A172 (cell line): ENCODE measurements at places on chromosomes 1 and 21.
A peak's percentile ranks its signal among the peaks of the same experiment; 100 is the strongest.

DNA sequence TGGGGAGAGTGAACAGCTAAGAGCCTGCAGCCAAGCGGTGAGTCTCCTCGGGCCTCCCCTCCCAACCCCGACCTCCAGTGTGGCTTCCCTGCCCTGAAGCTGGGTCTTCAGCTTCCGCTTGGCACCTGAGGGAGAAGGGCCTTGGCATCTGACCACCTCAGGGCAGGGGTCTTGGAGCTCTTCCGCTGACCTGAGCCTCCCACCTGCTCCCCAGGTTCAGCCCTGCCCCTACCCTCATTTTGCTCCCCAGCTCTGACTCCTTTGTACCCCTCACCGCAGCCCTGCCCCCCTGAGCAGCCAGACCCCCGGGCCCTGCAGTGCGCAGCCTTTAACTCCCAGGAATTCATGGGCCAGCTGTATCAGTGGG lies 4.9 kb downstream of the ADAMTSL4 start:
- DNase-seq = no peak

- DNase-seq = no peak
Measured at GRCh38 chr1:27609618-27610240, 5.8 kb upstream of the AHDC1 start.

GRCh38 chr1:62103846-62104245 lies 90.8 kb upstream of the L1TD1 start:
- no peak for DNase-seq

DNA sequence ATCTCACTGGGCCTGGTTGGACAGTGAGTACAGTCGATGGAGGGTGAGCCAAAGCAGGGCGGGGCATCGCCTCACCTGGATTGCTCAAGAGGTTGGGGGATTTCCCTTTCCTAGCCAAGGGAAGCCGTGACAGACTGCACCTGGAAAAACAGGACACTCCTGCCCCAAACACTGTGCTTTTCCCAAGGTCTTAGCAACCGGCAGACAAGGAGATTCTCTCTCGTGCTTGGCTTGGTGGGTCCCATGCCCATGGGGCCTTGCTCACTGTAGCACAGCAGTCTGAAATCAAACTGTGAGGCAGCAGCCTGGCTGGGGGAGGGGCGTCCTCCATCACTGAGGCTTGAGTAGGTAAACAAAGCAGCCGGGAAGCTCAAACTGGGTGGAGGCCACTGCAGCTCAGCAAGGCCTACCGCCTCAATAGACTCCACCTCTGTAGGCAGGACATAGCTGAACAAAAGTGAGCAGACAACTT lies 11.3 kb downstream of the C1orf105 start:
- DNase-seq = no peak

- DNase-seq = no peak
Measured at GRCh38 chr1:248923352-248924338, 17.6 kb downstream of the PGBD2 start.

- peak; percentile 10 for DNase-seq
Measured at GRCh38 chr1:91997607-91998195, 32.1 kb upstream of the EPHX4 start.

DNA sequence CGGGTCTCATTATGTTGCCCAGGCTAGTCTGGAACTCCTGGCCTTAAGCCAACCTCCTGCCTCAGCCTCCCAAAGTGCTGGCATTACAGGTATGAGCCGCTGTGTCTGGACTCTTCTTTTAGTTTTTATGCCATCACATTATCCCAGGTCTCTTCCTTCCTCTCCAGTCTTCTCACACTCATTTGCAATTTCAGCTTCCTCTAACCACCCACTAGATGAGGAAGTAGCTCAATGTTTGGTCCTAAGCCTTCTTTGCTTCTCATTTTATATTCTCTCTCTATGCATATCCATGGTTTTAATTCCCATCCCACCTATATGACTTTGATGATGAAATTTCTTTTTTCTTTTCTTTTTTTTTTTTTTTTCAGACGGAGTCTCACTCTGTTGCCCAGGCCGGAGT lies 3.1 kb upstream of the ZBTB8A start:
- DNase-seq = no peak

GRCh38 chr1:236748268-236748870 lies 46.7 kb upstream of the MTR start:
- no peak for DNase-seq

DNA sequence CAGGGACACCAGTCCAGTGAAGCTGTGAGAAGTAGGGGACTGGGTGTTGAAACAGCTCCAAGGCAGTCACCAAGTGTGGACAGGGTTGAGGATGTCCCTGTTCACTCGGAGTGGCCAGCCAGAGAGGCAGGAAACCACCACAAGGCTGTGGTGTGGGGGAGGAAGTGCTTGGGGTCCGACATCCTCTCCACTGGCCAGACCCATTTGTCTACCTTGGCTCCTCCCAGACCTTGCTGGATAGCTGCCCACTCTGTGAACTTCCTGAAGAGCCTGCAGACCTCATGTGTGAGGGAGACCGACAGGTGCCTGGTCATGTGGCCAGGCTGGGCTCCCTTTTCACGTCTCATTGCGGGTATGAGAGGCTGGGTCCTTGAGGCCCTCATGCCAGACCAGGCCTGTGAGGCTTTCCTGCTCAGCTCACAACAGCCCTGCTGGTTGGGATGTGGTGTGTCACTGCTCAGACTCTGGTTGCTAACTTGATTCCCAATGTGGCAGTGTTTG lies 21.8 kb downstream of the CYP4B1 start:
- no peak for DNase-seq

DNA sequence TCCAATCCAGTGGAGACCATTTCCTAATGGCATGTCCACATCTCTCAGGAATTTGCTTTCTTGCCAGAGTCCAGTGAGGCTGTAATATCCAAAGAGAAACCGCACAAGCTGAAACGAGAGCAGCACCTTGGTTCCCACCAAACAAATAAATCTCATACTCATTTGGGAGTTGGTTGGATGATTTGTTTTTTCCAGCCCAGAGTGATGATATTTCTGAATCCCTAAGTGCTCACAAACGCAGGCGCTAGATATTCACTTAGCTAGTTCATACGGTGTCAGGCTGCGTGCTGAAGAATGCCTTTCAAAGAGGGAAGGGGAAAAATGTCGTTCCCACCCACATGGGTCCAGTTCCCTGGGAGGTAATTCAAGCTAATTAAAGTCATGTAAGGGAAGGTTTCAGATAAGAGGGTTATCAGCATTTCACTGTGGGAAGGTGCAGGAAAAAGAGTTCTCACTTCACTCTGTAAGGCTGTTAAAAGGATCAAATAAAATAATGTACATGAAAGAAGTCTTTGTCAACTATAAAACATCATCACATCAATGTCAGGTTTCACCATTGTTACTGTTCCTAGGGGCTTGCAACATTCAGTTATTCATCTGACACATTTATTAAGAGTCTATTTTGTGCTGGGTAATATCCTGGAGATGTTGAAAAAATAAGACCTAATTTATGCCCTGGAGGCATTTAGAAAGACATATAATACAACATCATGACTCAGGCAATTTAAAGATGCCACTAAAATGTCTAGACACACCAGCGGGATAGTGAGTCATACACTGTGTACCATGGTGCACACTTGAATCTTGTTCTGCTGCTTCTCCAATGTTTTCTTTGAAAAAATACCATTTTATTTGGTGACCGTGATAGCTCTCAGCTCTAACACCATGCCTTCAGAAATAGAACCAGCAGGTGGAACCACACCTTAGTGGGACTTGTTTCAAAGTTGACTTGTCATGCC lies 19.3 kb downstream of the DPT start:
- DNase-seq = peak; percentile 98

DNA sequence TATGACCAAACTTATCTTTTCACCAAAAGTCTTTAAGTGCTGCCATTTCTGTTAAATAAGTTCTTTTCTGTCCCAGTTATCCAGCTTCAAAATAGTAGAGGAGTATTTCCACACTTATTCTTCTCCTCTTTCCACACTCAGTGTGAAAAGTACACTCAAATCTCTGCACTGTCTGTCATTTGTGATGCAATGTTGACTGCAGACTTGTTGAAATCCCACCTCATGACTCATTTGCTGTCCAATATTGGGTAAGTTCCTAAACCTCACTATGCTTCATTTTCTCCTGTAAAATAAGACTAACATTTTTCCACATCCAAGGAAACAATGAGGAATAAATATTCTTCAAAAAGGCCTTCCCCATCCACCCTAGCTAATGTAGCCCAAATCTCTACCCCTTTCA lies 17.5 kb downstream of the LRRIQ3 start:
- no peak for DNase-seq

DNA sequence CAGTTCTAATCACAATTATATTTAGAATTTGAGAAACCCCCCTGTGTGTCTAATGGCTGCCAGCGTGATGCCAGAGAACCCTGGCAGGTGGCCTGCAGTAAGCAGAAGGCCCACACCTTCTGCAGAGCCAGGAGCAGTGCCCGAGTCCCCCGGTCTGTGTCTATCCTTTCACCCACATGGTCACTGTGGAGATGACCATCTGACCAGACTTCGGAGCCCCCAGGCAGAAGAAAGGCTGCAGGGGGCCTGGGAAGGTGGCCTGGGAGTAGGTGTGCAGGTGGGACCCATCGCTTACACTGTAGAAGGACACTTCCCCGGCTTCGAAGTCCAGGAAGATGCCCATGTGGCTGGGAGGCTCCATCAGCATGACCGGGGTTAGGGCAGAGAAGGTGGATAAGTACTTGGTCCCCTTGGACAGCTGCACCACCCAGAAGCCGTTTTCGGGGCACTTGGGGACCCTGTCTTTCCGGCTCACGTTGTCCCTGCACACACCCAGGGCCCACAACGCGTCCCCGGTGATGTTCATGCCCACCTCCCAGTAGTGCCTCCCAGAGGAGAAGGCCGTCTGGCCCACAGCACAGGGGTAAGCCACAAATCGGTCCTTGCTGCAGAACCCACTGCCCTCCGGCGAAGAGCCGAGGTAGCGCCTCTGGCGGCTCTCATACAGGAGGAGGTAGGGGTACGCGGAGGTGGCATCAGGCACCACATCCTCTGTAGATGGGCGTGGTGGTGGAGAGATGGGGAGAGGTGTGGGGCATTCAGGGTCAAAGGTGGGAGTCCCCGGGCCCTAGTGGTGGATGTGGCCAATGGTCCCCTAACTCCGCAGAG lies 1.6 kb upstream of the TRIM11 start:
- no peak for DNase-seq

DNA sequence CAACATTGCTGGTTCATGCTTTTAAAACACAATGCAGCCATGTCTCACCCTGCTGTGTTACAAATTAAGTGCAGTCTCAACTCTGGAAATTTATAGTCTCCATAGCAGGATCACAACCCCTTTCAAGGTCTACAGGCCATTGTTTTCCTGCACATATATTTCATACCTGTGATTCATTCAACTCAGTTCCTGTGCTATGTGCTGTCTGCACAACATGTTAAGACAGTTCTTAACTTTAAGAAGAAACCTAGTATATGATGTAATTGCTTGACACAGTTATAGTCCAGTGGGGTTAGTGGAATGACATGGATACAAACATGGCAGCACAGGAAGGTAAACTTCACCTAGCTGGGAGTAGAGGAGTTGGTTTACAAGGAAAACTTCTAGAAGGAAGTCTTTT lies 106.4 kb downstream of the IFI44 start:
- DNase-seq = no peak

GRCh38 chr1:61085206-61085982 lies 3.0 kb downstream of the NFIA start:
- no peak for DNase-seq

DNA sequence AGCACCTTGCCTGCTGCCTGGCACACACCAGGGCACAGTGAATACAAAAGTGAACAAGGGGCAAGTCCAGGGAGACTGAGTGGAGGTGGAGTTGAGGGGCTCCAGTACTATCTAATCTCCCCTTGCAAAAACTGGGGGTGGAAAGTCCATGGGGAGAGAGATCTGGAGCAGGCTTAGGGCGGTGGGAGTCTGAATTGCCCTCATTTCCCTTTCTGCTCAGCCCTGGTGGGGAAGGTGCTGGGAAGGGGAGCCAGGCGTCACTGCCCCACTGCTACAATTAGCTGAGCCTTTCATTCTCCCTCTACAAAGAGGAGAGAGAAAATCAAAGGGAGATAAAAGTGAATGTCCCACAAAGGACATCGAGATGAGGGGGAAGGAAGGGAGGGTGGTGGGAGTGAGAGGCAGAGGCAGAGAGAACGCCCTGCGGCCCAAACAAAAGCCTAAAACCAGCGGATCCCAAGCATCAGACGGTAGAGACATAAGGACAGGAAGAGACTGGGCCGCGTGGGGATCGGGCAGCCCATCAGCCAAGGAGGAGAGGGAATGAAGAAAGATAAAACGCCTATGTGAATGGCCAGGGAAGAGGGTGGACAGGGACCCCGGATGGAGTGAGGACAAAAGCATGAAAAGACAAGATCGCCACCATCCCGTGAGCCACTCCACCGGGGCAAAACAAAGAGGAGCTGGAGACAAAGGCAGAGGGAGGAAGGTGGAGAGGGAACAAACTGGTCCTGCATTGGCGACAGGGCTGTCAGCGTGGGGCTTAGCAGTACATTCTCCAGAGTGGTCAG lies 46.8 kb upstream of the SOX13 start:
- DNase-seq = no peak

GRCh38 chr1:68142036-68142435 lies 90.3 kb downstream of the WLS start:
- no peak for DNase-seq

DNA sequence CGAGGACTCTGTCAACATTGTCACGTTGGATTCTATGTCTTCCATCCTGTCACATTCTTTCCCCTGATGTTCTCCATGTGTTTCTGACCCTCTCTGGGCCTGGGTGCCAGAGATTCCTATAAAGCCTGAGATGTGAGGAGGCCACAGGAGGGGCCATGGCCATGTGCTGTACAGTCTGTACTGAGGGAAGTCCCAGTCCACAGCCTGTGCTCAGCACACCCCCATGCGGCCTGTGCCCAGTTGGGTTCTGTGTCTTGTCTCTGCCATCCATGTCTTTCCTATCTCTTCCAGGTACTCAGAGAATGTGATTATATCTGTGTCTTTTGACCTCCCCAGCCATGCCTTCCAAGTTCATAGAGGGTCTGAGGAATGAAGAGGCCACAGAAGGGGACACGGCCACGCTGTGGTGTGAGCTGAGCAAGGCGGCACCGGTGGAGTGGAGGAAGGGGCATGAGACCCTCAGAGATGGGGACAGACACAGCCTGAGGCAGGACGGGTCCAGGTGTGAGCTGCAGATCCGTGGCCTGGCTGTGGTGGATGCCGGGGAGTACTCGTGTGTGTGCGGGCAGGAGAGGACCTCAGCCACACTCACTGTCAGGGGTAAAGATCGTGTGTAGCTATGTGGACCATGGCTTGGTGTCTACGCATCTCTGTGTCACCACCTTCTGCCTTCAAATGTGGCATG lies 86.1 kb downstream of the OBSCN start:
- no peak for DNase-seq

GRCh38 chr1:1628754-1629429 lies 3.1 kb upstream of the MMP23B start:
- DNase-seq = no peak

- DNase-seq = no peak
Measured at GRCh38 chr1:157993918-157994605, 617 bp downstream of the KIRREL1 start.
